ENCODE measurements at places on chromosomes 16 and 17.

DNA sequence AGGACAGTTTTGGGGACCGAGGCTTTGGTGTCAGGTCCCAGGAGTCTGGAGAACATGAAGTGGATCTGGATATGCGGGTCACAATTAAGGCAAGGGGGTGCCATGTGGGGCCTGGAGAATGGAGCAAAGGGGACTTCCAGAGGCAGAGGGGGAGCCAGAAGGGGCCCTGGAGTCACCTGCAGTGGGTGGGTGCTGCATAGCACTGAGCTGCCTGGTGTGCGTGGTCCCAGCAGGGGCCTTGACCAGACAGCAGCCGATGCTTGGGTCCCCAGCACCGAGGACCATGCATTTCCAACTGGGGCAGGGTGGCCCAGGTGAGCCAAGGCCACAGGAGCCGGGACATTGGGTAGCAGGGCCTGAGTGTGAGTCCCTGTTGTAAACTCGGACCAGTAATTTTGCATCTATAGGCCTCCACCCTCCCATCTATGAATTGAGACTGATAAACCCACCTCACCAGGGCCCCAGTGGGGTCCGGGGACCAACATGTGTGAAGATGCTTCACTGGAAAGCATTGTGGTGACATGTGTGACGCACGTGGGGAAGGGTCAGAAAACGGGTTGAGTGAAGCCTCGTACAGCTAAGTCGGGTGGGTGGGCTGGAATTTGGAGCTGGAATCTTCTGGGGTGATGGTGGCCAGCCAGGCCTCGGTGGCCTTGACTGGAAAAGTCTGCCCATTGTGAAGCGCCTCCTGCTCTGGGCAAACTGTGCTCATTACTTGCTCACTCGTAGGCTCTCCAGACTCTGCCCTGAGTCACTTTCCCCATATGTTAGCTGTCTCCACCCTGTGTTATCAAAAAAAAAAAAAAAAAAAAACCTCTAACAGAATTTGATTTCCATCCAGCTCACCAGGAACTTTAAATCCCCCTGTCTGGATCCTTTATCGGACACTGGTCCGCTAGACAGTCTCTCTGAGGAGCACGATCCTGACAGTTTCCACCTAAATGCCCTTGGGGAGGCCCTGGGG is 90.5 kb upstream of the ZNF469 start:
- DNase-seq, result no peak

- DNase-seq, result peak; percentile 20
Measured at GRCh38 chr17:37828651-37829124, 83.8 kb upstream of the HNF1B start.

DNA sequence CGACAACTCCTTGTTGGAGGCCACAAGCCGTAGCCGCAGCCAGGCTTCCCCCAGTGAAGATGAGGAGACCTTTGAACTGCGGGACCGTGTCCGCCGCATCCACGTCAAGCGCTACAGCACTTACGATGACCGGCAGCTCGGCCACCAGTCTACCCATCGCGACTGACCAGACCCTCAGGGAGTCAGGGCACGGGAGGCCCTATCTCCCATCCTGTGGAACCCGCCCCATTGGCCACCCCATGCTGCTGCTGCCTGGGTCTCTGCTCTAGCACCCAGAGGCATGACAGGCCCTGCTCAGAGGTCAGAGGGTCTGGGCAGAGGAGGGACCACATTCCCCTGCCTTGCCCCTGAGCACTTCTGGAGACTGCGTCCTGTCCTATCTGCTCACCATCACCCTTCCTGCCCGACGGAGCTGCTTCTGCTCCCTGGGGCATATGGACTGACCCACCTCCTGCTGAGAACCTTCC is 8.9 kb downstream of the TNFAIP1 start:
- no peak for DNase-seq

DNA sequence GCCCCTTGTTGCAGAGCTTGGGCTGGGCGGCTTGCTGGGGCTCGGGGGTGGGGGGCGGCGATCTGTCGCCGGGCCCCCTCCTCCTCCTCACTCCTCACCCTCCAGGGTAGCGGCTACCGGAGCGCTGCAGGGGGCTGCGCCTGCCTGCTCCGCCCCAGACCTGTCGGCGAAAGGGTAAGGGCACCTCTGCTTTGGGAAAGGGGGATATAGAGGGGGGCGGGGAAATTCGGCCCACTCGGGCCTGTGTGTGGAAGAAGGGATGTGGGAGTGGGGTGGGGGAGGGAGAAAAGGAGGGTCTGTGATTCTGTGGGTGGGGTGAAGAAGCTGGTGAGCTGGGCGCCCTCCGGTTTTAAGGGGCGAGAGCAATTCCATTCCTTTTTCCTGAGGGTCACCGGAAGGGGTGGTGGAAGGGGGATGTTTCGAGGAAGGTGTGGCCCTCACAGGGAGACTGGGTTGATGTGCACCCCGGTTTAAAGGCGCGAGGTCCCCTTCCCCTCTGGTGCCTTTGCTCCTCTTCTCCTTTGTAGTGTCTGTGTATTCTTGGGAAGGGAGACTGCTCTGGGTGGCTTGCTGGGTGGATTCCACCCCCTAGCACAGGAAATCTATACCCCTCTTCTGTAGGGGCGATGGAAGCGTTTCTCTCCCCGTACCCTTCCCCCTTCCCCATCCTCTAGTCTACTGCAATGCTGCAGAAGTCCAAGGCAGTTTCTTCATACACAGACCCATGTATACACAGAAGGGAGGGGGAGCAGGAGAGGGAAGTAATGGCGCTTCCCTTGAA is 878 bp downstream of the TAOK1 start:
- DNase-seq, result no peak

DNA sequence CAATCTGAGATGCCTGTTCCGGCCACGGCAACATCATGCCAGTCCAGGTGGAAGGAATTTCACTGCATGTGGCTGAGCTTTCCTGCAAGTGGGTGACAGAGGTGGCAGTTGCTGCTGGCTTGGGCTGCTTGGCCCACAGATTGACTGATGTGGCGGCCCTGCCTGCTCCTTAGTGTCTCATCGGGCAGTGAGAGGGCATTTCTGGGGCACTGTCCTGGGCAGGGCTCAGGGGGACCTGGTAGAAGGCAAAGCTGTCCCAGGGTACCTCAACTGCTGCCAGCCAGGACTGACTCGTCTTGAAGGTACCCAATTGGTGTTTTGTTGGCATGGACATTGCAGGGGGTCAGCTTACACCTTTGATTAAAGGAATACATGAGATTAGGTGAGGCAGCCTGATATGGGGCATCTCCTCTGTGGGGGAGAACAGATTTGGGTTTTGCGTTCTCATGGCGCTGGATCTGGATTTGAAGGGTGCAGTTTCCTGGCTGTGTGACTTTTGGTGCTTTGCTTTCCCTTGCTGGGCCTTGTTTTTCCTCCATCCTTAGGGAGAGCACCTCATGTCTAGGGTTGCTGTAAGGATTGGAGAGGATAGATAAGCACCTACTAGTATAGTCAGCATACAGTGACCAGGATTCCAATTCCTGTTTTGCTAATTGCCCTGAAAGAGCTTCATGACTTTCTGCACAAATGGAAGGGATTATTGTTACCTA is 5.4 kb downstream of the CMIP start:
- no peak for DNase-seq

DNA sequence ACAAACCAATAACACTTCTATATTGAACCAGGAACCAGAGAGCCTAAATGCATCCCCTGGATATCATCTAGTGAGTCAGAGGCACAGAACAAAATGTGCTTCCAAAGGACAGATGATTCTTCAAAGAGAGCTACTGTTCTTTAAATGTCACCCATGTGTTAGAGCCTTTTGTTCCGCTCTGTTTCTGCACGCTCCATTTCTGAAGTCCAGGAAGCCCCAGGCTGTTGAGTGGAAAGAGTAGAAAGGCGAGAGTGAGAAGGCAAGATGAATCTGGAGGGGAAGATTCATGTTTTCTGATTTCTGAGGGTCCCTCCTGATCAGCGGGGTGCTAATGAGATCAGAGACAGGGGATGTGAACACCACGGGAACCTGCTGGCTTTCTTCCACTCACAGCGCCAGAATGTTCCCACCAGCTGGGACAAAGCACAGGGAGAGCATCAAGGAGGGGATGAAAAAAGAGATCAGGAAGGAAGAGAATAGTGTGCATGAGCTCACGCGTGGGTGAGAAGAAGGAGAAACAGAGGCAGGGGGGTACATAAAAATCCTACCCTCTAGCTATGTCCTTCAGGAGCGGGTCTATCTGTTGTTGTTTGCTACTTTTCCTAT is 559.9 kb upstream of the HSBP1 start:
- no peak for DNase-seq

DNA sequence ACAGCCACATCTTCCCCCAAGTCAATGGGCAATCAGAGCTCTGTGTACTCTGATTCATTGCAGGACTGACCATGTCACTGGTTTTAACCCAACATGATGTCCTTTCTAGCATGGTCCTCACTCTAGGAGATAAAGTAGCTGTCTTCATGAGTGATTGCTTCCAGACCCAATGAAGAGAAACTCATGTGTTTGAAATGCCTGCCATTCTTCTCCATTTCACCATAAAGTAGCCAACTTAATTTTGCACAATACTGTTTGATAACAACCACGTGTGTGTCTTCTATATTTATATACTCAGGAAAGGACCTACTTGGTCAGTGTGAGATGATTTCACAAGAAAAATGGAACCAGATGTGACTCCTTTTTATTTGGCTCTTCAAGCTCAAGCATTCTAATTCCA is 172.5 kb downstream of the AXIN2 start:
- no peak for DNase-seq

DNA sequence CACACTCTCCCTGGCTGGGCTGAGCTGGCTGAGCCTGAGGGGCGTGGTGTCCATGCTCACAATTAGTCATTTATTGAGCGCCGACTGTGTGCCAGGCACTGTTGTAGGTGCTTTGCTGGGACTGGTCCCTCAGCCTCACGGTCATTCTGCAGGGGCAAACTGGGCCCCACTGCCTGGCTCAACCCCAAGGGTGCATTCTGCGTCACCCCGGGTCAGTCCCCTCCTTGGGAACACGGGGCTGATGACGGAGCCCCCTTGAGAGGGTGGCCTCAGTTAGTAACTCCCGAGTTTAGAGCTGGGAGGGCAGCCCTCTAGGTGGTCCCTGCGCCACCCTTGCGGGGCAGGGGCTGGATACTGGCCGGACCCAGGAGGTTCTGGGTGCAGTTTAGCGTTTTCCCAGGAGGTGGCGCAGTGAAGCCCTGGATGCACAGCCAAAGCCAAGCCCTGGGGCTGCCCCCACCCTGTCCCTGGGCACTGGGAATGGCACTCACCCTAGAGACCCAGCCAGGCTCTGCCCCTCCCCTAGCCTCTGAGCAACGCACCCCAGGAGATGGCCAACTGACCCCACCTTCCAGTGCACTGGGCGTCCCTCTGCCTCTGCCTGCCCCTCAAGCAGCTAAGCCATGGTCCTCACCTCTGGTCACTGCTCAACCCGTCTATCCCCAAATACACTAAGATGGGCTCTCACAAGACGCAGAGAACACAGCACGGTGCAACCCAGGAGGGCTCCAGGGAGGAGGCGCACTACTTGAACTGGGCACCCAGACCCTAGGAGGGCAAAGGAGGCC is 243.2 kb upstream of the GSE1 start:
- DNase-seq, result no peak

DNA sequence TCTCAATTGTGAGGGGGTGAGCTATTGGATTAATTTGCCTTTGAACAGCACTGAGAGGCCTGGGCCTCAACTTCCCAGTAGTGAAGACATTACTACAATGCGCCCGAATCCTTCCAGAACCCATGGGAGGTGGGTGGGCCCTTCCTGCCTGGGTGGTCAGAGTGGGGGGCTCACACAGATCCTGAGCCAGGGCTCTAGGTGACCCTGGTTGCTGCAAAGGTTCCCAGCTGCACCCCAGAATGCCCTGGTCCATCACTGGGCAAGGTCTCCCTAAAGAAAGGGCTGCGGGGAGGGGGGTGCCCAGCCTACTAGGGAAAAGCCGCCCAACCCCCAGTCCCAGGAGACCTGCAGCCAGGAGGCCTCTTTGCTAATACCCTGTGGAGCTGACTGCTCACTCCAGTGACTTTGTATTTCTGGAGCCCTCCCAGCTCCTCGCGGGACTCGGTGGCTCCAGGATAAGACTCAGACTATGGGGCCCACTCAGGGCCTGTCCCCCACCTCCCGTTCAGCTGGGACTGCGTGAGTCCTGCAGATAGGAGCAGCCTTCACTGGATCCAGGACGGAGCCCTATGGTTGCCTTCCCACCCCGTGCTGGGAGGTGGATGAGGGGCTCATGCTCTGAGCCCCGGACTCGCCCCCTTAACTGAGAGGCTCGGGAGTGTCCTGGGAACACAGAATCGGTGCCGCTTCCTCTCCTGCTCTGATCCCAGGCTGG is 40.2 kb downstream of the SLC7A5 start:
- no peak for DNase-seq

- no peak for DNase-seq
Measured at GRCh38 chr17:50523208-50523607, 9.3 kb upstream of the EPN3 start.

DNA sequence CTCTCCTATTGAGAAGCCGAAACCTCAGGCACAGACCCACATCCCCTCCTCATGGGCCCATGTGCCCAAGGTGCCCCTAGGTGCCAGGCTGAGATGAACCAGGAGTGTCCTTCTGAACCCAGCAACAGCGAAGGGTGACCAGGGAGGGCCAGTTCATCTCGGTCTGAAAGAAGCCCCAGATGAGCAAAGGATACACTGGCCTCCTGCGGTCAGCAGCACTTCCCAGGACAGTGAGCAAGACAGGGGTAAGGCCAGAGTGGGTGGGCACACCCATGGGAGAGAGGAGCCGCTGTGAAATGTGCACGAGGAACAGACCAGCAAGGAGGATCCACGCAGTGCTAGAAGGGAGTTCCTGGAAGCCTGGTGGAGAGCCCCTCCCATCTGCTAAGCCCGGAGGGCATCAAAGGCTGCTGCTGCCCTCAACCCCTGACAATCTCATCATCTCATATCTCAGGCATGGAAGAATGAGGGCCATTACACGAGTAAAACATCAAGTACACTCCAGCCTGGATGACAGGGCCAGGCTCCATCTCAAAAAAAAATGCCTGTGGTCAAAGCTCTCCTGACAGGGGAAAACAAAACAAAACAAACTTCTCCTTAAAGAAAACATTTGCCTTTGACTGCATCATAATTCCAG is 3.3 kb upstream of the HBZ start:
- DNase-seq, result no peak

DNA sequence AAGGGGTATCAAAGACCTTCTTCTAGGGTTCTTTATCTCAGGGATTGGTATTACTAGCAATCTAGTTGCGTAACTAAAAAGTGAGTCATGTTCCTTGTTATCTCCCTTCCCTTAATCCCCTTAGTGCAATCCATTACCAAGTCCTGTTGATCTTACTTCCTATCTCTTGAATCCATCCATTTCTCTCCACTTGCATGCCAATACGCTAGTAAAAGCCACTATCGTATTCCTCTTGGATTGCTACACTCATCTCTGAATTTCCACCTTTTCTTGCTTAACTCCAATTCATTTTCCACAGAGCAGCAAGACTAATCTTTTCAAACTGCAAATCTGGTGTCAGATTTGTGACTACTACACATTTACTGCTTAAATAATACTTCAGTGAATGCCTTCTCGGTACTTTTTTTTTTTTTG is 1.8 kb upstream of the ADAT1 start:
- DNase-seq, result peak; percentile 23

DNA sequence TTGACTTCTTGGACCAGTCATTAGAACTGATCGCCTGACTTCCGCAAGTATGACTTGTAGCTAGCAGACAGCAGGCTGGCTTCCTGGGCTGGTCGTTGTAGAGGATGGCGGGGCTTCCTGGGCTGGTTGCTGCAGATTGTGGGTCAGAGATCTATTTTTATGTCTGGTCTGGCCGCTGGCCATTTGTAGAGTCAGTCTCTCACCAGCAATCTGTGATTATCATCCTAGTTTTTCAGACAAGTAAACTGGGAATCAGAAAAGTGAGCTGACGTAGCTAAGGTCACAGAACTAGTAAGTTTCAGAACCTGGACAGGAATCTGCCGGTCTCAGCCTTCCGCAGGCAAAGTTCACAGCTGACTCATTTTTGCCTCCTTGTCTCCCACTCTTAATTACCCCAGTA is 19.1 kb downstream of the GPR142 start:
- no peak for DNase-seq

All from SW 1271 (cell line).